Effector memory CD8-positive, alpha-beta T cell (primary cell): ENCODE measurements at places on chromosomes 4 and X.

- peak overlapping the region; percentile 98 for H3K4me3 ChIP-seq
- DNase-seq, result no peak
- H3K4me1 ChIP-seq, result peaks cover 41% of the 10 kb centered on the region
- H3K36me3 ChIP-seq, result peaks cover 26% of the 10 kb centered on the region
- peak overlapping the region; percentile 92 for H3K27ac ChIP-seq
Observed at GRCh38 chrX:2689773-2690666, 1.1 kb upstream of the CD99 start.

DNA sequence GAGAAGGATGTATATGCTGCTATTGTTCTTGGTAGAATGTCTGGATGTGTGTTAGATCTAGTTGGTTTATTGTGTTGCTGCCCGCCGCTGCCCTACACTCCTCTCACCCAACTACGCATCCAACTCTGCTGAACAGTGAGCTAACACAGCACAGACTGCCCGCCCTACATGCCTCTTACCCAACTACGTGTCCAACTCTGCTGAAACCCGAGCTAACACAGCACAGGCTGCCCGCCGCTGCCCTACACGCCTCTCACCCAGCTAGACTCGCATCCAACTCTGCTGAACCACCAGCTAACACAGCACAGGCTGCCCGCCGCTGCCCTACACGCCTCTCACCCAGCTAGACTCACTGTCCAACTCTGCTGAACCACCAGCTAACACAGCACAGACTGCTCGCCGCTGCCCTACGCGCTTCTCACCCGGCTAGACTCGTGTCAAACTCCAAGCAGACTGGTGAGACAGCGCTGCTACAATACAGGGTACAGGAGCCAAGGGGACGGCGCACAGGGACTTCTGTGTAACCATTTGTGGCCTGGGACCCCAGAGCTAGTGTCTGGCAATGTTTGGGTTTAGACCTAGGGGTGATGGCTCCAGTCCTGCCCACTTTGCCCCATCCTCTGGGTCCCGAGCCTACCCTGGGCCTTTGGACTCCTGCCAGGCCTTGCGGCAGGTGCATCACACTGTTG, 11.6 kb upstream of the CTBP1 start:
- no peaks in the 10 kb centered on the region for H3K36me3 ChIP-seq
- DNase-seq, result no peak
- peaks cover 19% of the 10 kb centered on the region for H3K4me1 ChIP-seq
- H3K4me3 ChIP-seq, result no peak overlapping the region

DNA sequence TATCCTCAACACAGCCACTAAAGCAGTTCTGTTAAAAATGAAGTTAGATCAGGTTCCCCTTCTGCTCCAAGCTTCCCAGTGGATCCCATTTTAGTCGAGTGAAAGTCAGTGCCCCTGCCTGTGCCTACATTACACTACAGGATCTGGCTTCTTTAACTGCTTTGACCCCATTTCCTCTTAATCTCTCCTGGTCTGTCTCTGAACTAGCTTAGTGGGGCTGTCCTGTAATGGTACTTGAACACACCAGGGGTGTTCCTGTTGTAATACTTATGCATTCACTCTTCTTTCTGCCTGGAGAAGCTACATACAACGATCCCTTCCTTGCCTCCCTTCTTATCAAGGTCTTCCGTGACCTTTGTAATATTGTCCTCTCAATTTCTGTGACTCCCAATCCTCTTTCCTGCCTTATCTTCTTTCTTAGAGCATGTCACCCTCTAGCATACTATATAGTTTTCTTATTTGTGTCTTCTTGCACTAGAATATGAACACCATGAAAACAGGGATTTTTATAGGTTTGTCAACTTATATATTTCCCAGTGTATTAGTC, 16.7 kb downstream of the ARSJ start:
- DNase-seq, result no peak
- H3K36me3 ChIP-seq, result no peaks in the 10 kb centered on the region
- H3K27ac ChIP-seq, result no peak overlapping the region
- H3K4me1 ChIP-seq, result no peaks in the 10 kb centered on the region
- peaks cover 11% of the 10 kb centered on the region for H3K27me3 ChIP-seq

DNA sequence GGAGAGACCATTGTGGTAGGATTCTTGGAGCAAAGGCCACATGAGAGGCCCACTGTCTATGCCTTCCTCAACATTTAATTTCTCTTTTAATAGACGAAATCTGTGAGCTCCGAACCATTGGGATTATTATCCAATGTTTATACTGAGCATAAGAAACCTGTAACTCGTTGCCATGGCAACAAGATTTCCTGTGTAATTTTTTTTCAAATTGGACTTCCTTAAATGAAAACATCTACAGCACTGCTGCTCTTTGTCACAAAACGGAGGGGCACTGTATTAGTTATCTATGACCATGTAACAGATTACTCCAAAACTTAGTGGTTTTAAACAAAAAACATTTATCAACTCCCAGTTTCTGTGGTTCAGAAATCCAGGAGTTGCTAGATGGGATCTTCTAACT, 38.7 kb downstream of the PPP1R2C start:
- no peaks in the 10 kb centered on the region for H3K27me3 ChIP-seq
- no peak overlapping the region for H3K4me3 ChIP-seq
- no peak for DNase-seq
- no peak overlapping the region for H3K27ac ChIP-seq

DNA sequence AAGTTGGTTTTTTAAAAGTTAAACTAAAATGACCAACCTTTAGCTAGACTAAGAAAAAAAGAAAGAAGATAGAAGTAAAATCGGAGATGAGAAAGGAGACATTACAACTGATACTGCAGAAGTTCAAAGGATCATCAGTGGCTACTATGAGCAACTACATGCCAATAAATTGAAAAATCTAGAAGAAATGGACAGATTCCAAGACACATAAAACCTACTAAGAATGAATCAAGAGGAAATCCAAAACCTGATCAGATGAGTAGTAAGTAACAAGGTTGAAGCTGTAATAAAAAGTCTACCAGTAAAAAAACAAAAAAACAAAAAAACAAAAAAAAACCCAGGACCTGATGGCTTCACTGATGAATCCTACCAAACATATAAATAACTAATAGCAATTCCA, 16.1 kb downstream of the IQCM start:
- H3K4me3 ChIP-seq, result no peak overlapping the region
- H3K4me1 ChIP-seq, result no peaks in the 10 kb centered on the region
- no peak for DNase-seq
- no peaks in the 10 kb centered on the region for H3K27me3 ChIP-seq
- H3K27ac ChIP-seq, result no peak overlapping the region

DNA sequence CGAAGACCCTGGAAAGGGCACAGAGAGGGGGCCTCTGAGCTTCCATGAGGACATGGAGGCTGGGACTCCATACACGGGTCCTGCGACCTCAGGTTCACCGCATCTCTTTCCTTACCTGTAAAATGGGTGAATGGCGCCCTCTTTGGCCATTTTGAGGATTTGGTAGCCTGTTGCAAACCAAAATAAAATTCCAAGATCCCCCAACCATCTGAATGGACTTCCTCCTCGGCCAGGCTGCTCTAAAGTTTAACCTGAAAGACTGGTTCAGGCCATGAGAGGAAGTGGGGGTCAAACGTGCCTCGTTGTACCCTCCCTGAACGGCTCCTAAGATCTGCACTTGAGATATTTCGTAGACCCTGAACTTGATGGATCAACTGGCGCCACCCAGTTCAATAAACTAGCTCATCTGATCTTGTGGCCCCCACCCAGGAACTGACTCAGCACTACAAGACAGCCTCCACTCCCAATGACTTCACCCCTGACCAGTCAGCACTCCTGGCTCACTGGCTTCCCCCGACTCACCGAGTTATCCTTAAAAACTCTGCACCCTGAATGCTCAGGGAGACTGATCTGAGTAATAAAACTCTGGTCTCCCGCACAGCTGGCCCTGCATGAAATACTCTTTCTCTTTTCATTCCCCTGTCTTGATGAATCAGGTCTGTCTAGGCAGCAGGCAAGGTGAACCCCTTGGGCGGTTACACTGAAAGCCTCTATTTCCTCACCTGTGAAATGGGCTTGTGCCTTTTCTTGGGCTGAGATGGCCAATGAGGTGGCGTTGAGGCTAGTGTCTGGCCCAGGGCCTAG, 32.9 kb upstream of the GPR78 start:
- peaks cover 17% of the 10 kb centered on the region for H3K27me3 ChIP-seq
- no peak for DNase-seq
- no peak overlapping the region for H3K4me3 ChIP-seq

DNA sequence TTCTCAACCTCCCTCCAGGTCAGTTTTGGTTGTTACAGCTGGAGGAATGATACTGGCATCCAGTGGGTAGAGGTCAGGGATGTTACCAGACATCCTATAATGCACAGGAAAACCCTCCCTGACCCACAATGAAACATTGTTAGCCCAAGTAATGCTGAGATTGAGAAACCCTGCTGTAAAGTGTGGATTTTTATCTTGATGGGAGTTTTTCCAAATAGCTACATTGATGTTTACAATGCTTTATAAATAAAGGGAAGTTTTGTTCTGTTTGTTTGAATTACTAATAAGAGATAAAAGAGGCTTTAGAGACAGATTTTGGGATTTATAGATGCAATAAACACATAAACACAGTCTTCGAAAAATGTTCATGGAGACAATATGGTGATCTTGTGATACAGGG, 194.0 kb upstream of the NUDT6 start:
- DNase-seq, result no peak
- peaks cover 3% of the 10 kb centered on the region for H3K36me3 ChIP-seq
- peaks cover 1% of the 10 kb centered on the region for H3K4me1 ChIP-seq
- H3K27me3 ChIP-seq, result no peaks in the 10 kb centered on the region

- peaks cover 10% of the 10 kb centered on the region for H3K27me3 ChIP-seq
- no peaks in the 10 kb centered on the region for H3K36me3 ChIP-seq
- DNase-seq, result no peak
- H3K4me3 ChIP-seq, result no peak overlapping the region
- H3K4me1 ChIP-seq, result no peaks in the 10 kb centered on the region
- no peak overlapping the region for H3K27ac ChIP-seq
Observed at GRCh38 chr4:92305878-92306520, 2.2 kb downstream of the GRID2 start.

DNA sequence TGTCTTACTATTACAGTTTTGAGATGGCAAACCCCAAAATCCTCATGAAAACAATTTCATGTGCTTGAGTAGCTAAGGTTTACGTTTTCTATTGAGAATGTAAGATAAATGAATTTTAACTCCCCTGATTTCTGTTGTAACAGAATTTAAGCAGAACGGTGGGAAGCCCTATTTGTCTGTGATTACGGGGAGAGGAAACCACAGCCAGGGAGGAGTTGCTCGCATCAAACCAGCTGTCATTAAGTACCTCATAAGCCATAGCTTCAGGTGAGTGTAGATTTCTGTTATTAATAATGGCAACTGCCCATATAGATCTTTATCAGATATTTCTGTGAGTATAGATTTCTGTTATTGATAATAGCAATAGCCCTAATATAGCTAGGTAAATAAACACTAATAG, 44.2 kb upstream of the RHOH start:
- H3K36me3 ChIP-seq, result peaks cover 6% of the 10 kb centered on the region
- H3K27ac ChIP-seq, result no peak overlapping the region
- DNase-seq, result no peak
- peaks cover 18% of the 10 kb centered on the region for H3K4me1 ChIP-seq
- H3K4me3 ChIP-seq, result no peak overlapping the region

DNA sequence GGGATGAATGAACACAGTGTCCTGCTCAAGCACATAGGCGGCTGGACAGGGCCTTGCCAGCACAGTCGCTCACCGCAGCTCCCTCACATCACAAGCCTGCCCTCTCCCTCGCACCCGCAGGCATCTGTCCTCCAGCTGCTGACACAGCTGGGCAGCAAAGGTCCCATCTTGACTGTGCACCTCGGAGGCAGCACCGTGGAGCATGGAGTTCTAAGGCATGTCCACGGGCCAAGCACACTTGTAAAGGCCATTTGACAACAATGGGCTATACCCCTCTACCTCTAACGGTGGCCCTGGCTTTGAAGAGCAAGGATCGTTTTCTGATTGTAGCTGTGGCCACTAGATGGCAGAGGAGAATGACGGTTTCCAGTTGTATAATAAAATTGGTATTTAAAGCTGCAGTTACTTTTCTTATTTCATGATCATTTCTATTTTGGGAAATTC, 53.8 kb downstream of the APLN start:
- no peak for DNase-seq
- no peak overlapping the region for H3K27ac ChIP-seq
- H3K27me3 ChIP-seq, result peaks cover 7% of the 10 kb centered on the region
- H3K4me3 ChIP-seq, result no peak overlapping the region
- peaks cover 8% of the 10 kb centered on the region for H3K4me1 ChIP-seq
- no peaks in the 10 kb centered on the region for H3K36me3 ChIP-seq

GRCh38 chr4:173697840-173698239, 167.8 kb upstream of the HAND2 start:
- no peaks in the 10 kb centered on the region for H3K4me1 ChIP-seq
- no peak for DNase-seq
- H3K27ac ChIP-seq, result no peak overlapping the region
- no peaks in the 10 kb centered on the region for H3K36me3 ChIP-seq
- no peaks in the 10 kb centered on the region for H3K27me3 ChIP-seq

DNA sequence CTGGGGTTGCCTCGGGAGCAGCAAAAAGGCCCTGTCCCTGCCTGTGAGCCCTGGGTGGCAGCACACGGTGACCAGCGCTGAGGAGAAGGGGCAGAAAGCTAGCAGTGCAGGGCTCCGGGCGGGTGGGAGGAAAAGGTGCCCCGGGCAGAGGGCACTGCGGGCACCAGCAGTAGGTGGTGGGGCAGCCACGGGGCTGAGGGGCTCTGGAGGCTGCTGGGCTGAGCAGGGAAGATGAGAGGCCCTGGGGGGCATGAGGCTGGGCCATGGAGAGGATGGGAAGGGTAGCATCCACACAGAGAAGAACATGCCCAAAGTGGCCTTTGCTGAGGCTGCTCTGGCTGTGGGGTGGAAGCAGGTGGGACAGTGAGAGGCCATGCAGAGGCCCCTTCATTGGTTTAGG, 67.5 kb upstream of the NKX1-1 start:
- no peaks in the 10 kb centered on the region for H3K4me1 ChIP-seq
- no peak overlapping the region for H3K4me3 ChIP-seq
- no peak for DNase-seq
- H3K36me3 ChIP-seq, result no peaks in the 10 kb centered on the region
- peaks cover 11% of the 10 kb centered on the region for H3K27me3 ChIP-seq

DNA sequence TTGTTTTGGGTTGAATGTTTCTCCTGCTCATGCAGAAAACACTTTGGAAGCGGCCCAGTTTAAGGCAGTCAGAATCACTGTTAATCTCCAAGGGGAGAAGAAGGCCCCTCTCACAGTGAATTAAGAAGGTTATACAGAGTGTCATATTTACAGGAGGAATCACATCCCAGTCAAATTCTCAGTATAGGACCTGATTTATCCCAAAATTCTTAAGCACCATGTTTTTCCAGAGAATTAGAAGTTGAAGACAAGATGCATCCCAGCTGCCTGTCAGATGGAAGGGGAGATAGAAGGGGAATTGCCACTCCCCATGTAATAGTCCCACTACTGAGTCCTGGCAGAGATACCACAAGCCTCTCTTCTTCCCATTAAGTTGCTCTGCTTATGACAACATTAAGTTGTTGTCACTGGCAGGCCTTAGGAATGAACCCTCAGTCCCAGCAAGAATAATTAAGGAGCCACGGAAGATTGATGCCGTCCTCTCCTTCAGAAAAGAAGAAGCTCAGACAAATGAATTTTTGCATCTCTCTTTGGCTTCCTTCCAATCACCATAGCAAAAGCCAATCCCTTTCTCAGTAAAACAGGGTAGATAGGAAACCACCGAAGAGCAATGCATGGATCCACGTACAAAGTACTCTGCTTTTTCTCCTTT, 138.4 kb downstream of the LDB2 start:
- H3K36me3 ChIP-seq, result no peaks in the 10 kb centered on the region
- no peak overlapping the region for H3K27ac ChIP-seq
- no peaks in the 10 kb centered on the region for H3K4me1 ChIP-seq
- no peak overlapping the region for H3K4me3 ChIP-seq
- peaks cover 10% of the 10 kb centered on the region for H3K27me3 ChIP-seq
- no peak for DNase-seq
